ENCODE measurements at places on chromosomes 7 and 10.

- no peak for DNase-seq
These were observed 69.9 kb downstream of the SYPL1 start for GRCh38 chr7:106042196-106042611.

DNA sequence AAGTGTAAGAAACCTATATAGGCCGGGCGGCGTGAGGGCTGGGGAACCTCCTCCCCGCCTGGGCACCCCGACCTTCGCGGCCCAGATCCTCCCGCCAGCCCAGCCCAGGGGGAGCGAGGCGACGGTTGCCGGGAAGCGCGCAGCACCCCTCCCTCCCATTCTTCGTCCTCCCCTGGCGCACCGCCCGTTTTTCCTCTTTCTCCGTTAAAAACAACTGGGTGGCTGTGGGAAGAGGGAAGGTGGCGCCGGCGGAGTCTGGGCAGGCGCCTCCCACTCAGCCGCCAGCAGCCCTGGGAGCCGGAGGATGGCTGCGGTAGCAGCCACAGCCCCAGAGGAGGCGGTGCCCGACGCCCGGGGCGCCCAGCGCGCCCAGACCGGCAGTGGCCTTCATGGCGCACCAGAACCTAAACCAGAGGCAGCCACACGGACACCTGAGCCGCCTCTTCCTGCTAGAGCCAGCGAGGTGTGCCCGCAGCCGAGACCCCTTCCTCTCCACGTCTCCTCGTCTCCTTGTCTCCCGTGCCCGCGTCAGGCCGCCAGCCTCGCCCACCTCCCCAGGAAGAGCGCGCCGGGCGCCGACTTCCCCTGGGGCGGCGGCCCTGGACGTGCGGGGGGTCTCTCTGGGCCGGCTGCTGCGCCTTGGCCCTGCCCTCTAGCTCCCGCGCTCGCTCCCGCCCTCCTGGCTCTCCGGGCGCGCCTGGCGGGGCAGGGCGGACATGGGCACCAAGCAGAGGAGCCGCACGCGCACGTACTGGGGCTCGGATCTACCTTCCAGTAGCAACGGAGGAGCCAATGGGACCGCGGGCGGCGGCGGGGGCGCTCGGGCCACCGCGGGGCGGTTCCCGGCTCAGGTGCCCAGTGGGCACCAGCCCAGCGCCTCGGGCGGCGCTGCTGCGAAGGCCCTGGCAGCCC is 32.8 kb upstream of the SFTPD start:
- no peak for DNase-seq

DNA sequence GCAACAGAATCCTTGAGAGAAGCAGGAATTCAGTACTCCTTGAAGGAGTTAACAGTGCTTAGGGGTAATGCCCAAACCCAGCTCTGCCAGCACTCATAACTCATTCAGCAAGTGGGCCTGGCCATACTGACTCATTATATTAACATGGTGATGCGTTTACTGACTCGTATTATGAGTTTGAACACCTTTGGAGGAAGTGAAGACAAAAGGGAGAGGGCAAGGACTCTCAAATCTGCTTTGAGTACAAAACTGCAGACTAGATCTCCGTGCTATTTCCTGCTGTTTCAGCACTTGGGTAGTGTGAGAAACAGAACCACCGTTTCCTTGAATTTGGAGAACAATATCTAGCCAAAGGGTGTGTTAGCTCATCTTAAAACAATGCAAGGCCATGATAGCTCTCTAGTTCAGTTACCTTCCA is 30.8 kb downstream of the SLC16A9 start:
- no peak for DNase-seq

DNA sequence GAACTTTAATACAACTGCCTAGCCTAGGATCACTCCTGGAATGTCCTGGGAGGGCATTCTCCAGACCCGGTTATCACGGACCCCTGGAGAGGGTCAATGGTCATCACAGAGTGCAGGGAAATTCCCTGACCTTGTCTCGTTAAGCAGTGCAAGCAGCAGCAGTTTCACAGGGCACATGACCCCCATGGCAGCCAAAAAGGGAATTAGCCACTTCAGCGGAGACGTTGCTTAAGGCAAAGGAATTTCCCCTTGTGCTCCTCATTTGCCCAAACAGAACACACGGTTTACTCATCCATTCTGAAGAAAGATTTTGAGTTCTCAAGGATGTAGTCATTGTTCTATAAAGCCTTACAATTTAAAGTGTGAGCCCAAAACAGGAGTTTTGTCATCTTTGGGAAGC is 260.3 kb downstream of the SNX13 start:
- no peak for DNase-seq

DNA sequence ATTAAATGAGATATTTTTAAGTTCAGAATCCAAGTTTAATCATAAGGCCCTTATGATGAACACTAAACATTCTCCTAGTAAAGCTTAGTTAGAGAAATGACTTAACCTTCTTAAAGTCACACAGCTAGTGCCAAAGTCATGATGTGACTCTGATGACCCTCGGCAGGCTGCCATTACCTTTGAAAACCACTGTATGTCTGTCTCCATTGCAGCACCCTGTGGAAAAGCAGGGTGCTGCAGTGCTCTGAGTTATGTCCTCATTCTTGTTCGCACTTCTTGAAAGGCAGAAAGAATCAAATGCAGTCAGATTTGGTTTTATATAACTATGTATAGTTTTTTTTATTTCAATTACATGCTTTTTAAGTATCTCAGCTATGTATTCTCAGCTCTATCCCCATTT is 105.0 kb downstream of the PHTF2 start:
- DNase-seq = no peak

DNA sequence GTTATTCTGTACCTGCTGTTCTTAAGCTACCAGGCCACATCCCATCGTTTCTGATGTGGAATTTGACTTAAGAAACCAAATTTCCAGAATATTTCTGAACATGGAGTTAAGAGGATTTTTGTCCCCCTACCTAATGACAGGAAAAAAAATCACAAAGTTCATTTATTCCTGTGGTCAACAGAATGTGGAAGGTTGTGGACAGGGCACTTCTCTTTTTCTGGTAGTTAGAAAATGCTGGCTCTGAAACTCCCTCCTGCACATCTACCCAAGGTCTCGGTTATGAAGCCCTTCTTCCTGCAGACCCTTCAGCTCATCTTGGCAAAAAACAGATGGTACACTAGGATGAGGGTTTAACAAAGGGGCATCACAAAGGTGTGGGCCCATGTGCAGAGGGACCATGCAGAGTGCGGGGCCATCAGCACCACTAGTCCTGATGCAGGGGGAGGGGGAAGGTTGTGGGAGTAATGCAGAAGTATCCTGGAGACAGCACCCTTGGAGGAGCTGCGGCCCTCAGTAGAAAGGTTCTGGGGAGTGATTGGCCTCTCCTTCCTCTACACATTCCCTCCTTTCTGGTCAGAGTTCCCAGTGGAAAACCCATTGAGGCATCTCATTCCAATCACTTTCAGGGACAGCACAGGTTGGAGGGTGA is 9.8 kb downstream of the ALOX5 start:
- no peak for DNase-seq

DNA sequence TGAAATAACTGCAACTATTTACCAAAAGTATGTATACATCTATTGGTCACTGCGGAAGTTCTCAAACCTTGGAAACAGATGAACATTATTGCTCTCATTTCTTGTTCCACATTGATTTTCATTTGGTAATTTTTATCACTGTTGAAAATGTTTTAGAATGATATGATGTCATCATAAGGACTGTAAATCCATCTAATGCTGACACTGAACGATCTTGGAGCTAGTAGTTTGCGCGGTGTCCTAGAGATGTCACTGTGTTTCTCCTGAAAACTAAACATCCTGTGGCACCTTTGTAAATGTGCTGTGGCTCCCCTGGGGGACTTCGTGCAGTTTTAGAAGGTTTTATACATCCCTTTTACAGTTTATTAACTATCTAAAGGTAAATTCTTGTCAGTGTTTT is 73.5 kb downstream of the DNAJB9 start:
- no peak for DNase-seq

- no peak for DNase-seq
These were observed 6.8 kb downstream of the LDB1 start for GRCh38 chr10:102113261-102113955.

DNA sequence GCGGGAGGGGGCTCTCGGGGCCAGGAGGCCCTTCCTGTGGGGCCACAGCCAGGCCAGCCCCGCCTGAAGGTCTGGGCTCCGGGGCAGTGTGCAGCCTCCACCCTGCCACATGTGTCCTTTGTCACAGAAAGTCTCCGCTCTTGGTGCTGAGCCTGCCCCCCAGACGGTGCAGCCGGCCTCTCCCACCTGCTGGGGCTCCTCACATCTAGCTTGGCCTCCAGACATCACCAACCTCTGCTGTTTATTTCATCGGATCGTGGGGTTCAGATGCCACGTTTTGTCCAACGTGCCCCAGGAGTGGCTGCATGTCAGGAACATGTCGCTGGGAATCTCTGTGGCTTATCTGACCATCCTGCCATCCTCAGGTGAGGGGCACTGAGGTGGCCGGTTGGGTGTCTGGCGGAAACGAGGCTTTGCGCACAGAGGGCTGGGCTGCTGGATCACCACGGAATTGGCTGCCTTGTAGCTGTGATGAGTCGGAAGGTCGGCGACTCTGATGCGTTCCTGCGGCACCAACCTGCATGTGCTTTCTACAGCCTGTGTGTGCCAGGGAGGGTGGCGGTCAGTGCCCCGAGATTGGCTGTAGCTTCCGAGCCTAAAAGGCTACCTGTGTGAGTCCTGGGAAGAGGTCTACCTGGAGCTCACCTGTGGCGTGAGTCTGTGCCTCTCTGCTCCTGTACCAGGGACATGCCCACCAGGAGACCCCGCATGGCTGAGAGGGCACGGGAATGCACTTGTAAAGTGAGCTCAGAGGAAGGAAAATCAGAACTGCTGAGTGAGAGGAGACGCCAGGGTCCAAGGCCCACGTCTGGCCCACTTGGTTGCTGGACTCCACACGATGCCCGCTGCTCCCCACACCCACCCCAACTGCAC is 316.4 kb downstream of the DNAJB6 start:
- DNase-seq = no peak

GRCh38 chr10:115760131-115760530 is 512.9 kb downstream of the GFRA1 start:
- DNase-seq = no peak

- no peak for DNase-seq
These were observed 452.3 kb downstream of the GALNT17 start for GRCh38 chr7:71584256-71584655.

DNA sequence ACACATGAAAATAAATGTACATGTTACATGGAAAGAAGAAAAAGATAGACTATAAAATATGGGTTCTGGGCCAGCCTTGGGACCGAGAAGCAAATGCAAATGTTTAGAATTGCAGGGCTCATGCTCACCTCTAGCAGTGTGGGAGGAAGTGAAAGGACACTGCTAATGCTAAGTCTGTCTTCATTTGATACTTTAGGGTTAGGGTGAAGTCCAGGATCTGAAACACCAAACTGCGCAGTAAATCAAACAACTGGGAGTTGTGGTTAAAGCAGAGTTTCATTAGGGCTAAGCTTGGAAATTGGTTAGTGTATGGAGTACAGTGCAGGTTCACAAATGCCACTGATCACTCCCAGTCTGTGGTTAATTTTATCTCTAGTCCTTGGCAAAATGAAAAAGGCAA is 73.2 kb upstream of the PDK4 start:
- DNase-seq = no peak

GRCh38 chr7:22667562-22668239 is 59.3 kb upstream of the IL6 start:
- no peak for DNase-seq

DNA sequence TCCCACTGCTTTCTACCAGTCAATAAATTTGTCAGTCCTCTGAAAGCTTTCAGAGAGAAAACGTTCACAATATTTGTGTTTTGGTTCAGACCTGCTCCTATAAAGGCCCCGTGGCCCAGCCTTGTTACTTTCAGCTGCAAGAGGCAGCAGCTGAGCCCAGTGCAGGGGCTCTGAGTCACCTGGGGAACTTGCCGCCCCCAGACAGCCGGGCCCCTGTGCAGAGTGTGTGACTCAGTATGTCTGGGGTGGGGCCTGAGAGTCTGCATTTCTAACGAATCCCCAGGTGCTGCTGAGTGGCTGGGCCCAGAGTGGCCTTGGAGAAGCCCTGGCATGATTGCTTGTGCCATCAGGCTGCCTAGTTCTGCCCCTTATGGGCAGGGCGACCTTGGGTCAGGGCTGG is 303.5 kb downstream of the PAXIP1 start:
- DNase-seq = no peak

DNA sequence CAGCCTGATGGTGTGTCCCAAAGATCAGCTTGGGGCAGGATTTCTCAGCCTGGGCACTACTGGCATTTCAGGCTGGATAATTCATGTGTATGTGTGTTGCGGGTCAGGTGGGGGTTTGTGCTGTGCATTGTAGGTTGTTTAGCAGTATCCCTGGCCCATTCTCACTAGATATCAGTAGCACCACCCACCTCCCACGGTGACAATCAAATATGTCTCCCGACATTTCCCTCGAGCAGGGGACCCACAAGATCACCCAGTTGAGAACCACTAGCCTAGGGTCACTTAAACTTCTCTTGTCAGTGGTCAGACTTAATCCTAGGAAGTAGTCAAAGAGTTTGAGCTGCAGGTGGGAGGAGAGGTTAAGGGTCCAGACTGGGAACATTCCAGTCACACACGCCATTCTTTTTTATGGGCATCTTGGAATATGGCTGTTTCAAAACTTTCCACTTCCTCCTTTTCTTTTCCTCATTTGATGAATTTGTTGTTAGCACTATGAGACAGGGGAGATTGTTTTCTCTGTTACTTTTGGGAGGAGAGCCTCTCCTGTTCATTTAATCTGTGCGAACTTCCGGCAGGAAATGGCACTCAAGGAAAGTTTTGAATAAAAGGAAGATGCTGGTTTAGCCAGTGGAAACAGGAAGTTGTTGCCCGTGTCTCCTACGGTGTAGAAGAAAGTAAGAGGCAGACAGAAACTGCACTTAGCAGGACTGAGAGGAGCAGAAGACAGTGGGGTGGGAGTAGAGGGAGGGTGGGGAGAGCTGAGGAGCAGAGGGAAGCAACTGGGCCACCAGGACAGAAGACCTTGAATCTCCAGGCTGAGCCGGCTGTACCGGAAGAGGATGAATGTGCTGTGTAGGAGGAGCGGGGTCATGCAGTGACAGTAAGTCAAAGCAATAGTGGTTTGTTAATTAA is 17.6 kb upstream of the EXOC6 start:
- DNase-seq = no peak

DNA sequence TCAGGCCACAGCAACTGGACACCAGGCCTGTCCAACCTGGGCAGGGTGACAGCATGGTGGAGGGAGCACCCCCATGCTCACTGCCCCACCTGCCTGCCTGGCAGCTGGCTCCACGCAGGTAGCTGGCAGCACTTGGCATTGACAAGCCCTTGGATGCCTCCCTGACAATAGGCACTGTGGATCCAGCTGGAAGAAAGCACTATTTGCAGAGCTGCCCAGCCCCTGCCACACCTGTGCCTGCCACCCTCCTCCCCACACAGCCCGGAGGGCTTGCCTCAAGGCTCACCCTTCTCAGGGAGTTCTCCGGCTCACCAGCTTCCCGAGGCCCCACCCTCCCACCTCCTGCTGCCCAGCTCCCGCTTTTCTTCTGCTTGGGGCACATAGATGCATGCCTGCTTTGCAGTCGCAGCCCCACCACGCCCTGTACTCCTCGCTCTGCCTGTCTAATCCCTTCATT is 160.1 kb downstream of the NEURL1 start:
- DNase-seq = no peak

- no peak for DNase-seq
These were observed 183.4 kb upstream of the KAT6B start for GRCh38 chr10:74642901-74643595.

- no peak for DNase-seq
These were observed 2.0 kb downstream of the NOD1 start for GRCh38 chr7:30476459-30477145.

All from stimulated activated CD4-positive, alpha-beta T cell treated with anti-CD3 and anti-CD28 coated beads, TNF-alpha, amount 100 ng/mL, for 48 hours (primary cell).